NCI-H510A (cell line): ENCODE measurements at places on chromosomes 4 and X.

- no peak for DNase-seq
Observed at GRCh38 chrX:108309144-108309543, 129.1 kb downstream of the COL4A6 start.

DNA sequence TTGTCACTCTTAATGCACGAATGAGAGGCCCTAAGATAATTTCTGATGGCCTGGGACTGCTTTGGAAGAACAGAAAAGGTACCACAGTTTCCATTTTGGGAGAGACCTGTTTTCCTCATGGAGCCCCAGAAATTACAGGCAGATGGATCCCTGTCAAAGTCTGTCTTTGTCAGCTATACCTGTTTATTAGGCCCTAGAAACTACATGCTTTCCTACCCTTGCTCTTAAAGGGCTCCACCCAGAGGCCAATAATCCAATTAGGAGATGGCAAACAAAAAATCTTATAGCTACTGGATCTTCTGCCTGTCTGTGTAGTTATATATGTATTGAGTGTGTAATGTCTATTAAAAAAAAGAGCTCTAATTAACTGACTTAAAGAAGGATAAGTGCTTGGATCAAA lies 141.3 kb downstream of the NR3C2 start:
- no peak for DNase-seq

- DNase-seq: no peak
Observed at GRCh38 chrX:129932821-129933321, 26.9 kb downstream of the UTP14A start.

DNA sequence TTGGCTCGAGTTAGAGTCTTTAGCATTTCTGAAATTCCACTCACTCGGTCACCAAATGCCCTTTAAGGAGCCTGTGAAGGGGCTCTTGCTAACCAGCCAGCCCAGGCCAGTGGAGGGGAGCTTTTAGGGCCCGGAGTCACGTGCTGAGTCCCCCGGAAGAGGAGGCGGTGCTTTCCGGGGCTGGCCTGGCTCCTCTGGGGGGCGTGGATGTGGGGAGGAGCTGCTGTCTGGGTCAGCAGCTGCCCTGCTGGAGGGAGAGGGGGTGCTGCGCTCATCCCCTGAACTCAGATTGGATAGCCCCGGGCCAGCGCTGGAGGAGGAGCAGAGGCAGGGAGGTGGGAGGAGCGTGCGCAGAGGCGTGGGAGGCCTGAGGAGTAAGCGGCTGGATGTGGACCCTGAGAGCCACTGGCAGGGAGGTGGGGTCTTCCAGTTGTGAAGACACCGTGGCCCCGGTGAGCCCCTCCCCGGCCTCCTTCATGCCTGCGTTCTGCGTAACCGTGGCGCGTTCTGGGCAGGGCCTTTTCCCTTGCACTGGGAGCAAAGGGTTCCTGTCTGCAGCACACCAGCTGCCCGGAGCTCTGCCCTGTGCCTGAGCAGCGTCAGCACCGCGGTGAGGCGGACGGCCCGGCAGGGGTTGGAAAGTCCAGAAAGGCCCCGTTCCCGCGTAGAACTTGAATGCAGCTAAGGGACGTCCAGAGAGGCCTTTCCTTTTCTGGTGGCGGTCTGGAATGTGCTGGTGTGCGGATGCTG lies 19.7 kb downstream of the MAEA start:
- no peak for DNase-seq

DNA sequence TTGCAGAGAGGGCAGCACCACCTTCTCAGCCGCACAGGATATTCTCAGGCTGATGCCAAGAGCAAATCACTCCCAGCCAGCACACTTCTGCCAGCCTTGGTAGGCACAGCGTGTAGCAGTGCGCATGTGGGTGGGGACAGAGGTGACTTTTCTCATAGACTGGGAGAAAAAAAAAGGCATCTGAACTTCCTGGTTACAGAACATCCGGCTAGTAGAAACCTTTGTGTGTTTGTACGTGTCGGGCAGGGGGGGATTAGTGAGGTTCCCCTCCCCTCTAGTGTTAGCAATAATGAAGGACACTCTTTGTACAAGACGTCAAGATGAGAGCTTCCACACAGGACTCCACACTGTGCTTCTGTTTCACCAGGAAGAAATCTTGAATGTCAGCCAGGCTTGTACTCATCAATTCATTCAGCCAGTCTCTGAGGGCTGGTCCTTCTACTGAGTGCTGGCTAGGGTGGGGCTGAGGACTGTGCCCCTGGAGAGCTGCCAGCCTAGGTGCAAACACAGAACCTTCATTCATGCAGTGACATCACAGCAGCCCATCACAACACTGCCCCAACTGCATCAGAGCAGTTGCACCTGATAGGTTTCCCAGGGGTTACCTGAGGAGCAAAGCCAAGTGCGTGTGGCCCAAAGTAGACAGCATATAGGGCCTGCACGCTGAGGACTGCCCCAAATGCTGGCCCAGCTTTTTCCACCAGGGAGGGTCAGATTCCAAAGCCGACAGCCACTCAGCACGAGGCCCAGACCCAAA lies 34.7 kb downstream of the SLC25A5 start:
- DNase-seq: peak; percentile 29

DNA sequence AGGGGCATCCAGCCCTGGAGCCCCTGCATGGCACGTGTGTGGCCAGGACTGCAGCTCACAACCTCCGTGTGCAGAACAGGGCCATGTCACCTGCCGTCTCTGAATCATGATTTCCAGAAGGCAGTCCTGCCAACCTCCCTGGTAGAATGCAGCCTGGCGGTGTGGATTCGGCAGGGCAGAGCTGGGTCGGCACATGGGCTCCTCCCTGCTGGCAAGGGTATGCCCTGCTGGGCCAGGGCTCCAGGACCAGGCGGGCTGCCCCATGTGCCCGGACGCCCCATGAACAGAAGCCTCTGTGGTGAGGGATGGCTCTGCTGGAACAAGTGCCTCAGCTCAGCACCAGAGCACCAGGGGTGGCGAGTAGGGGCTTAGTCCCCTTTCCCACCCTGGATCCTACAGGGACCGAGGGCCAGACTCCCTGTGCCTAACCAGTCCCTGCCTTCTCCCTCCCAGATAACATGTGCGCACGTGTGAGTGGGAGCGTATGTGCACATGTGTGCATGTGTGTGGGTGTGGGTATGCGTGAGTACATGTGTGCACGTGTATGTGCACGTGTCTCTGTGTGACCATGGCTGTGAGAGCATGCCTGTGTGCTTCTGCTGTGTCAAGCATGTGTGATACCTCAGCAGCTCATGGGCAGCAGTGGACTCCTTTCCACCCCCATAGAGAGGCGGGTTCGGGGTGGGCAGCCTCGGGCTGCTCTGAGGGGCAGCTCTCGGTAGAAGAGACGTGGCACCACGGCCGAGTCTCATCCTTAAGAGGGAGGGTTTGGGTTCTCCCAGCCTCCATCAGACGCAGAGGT lies 10.3 kb upstream of the MXD4 start:
- no peak for DNase-seq

- no peak for DNase-seq
Observed at GRCh38 chr4:119206178-119206577, 6.3 kb upstream of the USP53 start.

DNA sequence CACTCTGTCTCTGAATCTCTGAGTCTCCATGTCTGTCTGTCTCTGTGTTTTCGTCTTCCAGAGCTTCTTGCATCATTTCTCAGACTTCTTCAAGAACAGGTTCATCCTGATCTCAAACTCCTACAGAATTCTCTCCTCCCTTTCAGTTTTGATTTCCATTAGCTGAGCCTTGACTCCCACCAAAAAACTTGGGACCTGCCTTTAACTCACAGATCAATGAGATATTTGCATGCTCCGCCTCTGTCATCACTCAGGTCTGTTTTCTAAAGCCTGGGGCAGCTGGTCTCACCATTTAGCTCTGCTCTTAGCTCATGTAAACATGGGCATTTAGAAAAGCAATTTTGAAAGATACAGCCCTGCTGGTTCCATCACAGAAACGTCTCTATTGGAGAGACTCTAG lies 8.6 kb downstream of the DAPP1 start:
- DNase-seq: no peak

GRCh38 chr4:87232216-87232615 lies 11.8 kb upstream of the KLHL8 start:
- DNase-seq: no peak

GRCh38 chr4:56686537-56687231 lies 5.6 kb upstream of the HOPX start:
- DNase-seq: no peak

- no peak for DNase-seq
Observed at GRCh38 chr4:147848634-147849033, 116.7 kb downstream of the ARHGAP10 start.

DNA sequence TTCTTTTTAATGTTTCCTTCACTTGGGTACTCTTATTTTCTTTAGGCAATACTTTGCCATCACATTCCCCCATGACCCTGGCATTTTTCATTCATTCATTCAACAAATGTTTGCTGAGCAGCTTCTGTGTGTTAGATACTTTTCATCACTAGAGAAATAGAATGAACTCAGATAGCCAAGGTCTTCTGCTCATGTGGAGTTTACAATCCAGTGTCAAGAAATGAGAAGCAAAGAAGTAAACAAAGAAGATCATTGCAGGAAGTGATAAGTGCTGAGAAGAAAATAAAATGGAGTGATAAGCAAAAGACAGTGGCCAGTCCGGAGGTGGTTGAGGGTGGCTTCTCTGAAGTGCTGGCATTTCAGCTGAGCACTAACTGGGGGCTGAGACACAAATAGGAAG lies 63.1 kb downstream of the LIMCH1 start:
- DNase-seq: no peak

- no peak for DNase-seq
Observed at GRCh38 chr4:114860786-114861185, 252.6 kb downstream of the NDST4 start.

- no peak for DNase-seq
Observed at GRCh38 chrX:52424656-52425055, 55.8 kb downstream of the XAGE2 start.

GRCh38 chr4:3246458-3247398 lies 2.2 kb upstream of the MSANTD1 start:
- DNase-seq: no peak

DNA sequence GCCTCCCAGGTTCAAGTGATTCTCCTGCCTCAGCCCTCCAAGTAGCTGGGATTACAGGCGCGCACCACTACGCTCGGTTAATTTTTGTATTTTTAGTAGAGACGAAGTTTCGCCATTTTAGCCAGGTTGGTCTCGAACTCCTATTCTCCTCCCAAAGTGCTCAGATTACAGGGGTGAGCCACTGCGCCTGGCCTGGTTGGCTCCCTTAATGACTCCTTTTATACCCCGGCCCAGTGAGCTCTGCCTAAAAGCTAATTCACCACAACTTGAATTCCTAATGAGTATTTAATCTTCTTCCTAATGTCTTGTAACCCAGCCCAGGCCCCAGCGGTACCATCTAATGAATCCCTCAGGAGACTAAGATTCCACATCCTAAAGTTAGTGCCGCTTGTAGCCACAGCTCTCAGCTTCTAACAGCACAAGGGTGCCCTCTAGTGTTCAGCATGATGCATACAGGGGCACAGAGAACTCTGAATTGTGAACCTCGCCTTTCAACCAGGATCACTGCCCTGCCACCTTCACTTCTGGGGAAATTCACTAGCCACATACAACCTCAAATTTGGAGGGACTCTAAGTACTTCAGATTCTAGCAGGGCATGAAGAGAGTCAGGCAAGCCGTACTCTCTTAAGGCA lies 89.5 kb downstream of the OR13H1 start:
- peak; percentile 6 for DNase-seq

GRCh38 chrX:12526306-12526705 lies 264.9 kb upstream of the PRPS2 start:
- no peak for DNase-seq

DNA sequence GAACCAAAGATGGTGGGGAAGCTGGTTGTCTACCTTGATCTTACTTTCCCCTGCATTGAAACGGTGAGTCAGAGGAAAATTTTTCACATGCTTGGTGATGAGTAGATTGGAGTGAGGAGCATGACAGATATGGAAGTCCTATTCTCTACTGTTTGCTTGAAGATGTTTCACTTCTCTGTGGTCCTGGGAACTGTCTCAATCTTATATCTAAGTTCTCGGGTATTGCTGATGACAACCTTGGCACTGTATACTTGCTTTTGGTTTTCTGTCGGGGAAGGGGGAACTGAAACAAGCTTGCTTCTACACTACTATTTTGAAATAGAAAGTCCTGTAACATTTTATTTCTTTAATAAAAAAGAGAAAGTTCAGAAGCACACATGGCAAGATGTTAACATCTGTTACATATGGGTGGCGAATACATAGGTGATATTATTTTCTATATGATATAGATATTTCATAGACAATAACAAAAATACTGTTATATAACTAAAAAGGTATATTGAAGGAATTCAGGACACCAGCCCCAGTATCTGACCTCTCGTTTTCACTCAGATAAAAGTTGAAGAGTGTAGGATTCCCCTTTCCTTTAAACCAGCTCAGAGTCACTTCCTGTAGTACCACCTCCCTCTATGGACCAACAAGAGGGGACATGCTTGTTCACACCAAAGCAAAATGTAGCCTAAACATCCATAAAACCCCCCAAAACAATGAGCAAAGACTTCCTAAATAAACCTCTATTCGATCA lies 88.8 kb downstream of the FMR1NB start:
- DNase-seq: no peak

GRCh38 chr4:139764686-139765310 lies 99.2 kb downstream of the MGST2 start:
- no peak for DNase-seq

DNA sequence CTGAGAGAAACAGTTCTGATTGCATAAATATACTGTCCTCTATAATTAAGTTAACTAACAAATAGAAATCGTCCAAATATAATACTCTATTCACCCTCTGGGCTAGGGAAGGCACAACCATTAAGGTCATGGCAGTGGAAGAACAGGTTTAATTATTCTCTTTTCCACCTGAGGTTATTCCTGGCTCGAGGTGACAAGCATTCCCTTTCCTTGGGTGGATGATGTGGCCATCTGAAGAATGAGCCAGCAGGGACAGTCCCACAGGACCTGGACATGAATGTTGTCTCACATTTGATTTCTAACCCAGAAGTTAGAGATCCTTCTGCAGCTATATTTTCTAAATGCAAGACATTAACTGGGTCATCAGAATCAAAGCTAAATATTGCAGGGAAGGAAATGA lies 5.5 kb downstream of the IBSP start:
- DNase-seq: no peak

DNA sequence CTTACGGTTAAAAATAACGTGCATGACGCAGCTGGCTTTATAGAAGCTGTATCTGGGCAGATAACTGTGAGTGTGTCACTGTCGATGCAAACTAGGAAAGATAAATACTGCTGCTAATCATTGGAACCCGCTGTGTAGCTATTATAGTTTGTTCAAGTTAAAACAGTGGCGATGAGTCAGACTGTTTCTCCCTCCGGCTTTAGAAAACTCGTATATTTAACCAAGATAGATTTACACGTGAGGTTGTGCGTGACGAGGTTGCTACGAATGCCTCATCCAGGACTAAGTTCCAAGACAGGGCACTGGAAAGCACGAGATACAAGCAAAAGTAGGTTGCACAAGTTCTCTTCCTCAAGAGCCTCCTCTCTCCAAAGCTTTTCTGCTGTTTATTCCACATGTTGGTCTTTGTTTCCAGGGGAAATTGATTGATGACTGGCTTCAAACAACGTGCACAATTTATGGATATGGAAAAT lies 270.7 kb downstream of the FBXW7 start:
- no peak for DNase-seq

GRCh38 chr4:185755451-185755850 lies 56.5 kb downstream of the SORBS2 start:
- no peak for DNase-seq

GRCh38 chrX:45803383-45803921 lies 602.8 kb upstream of the DIPK2B start:
- DNase-seq: no peak
